Fibroblast of lung (primary cell): ENCODE measurements at places on chromosomes 13 and 19. TPM values are rescaled to one million over a fixed set of nuclear protein-coding genes. Genes with fewer than 3 reads are reported as not detected.

INSL3 gene
- not detected in 2 replicates for total RNA-seq

SRRM5 gene
- under 0.01 TPM in 1 of 2 replicates, not detected in the other for total RNA-seq

ATP5F1D gene
- 13.4 and 20.5 TPM in 2 replicates for total RNA-seq

WDR87 gene
- total RNA-seq, result not detected in 2 replicates

WTIP gene
- total RNA-seq, result 38.5 and 49.0 TPM in 2 replicates

MUC16 gene
- not detected in 2 replicates for total RNA-seq

TRPC4 gene
- 1.7 and 2.6 TPM in 2 replicates for total RNA-seq
